NCI-H1105 (cell line): ENCODE measurements at places on chromosomes 12 and 14.

DNA sequence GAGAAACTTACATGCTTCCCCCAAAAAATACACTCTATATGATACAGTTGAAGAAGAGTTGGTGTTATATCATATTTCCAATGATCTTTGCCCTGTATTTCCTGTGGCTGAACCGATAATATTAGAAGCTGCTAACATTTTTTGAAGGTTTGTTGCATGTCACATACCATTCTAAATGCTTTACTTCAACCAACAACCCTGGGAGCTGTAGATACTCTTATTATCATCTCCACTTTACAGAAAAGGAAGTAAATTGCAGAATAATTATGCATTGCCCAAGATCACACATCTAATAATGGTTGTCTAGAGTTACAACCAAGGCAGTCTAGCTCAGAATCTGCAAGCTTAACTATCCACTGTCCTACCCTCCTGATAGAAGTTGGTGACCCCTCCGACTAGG is 182.8 kb downstream of the NUAK1 start:
- no peak for DNase-seq

- DNase-seq, result no peak
Measured at GRCh38 chr12:104997541-104997940, 11.4 kb downstream of the NOPCHAP1 start.

DNA sequence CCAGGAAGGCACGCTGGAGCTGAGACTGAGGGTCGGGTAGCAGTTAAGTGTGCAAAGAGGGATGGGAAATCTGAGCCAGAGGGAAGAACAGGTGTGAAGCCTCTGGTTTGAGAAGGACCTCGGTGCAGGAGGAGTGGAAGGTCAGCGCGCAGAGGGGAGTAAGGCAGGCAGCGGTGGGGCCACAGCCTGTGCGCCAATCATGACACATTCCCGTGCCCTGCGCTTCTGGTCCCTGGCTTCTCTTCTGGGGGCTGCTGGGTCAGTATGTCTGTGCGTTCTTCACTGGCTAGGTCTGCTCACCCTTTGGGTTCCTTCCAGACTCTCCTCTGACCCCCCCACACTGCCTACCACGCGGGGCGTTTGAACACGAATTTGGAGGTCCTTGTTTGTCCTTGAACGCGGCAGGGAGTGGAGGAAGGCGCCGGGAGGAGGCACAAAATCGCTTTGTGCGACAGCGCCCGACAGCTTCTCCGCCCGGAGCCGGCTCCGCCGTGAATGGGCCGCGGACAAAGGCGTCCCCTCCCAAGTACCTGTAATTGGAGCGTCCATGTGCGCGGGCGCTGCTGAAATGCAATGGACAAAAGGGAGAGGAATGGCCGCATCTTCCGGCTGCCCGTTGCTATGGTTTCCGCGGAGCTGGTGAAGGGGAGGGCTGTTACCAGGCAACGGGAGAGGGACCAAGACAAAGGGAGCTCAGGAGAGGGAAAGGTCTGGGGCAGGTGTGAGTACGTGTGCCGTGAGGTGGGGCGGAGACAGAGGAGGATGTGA is 207.2 kb upstream of the SRRM4 start:
- peak; percentile 98 for DNase-seq

DNA sequence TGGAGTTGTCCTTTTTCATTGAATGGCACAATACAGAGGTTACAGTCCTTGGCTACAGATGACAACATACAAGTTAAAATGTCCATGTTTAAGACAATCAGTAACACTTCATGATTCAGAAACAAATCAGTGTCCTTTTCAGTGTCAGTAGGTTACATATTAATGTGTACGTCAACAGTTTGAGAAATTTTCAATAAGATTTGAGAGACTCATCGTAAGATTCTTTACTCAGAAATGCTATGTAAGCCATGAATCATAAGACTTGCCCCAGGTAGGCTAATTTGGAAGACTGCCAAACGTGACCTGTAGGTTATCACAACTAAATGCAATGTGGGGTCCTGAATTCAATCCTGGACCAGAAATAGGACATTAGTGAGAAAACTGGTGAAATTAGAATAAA is 3.5 kb downstream of the RDH12 start:
- no peak for DNase-seq

- no peak for DNase-seq
Measured at GRCh38 chr12:70448371-70448770, 82.3 kb downstream of the KCNMB4 start.
